ENCODE measurements at places on chromosomes 1 and 21. TPM values are rescaled to one million over a fixed set of nuclear protein-coding genes. Genes with fewer than 3 reads are reported as not detected.
A peak's percentile ranks its signal among the peaks of the same experiment; 100 is the strongest.

GRCh38 chr1:223651291-223651991, 14.1 kb downstream of the CAPN8 start:
- H3K27me3 ChIP-seq = no peaks in the 10 kb centered on the region
- no peak overlapping the region for H3K4me3 ChIP-seq
- DNase-seq = no peak
- H3K27ac ChIP-seq = no peak overlapping the region

- H3K4me3 ChIP-seq = no peak overlapping the region
- H3K36me3 ChIP-seq = no peaks in the 10 kb centered on the region
- H3K27me3 ChIP-seq = no peaks in the 10 kb centered on the region
- no peaks in the 10 kb centered on the region for H3K4me1 ChIP-seq
Observed at GRCh38 chr1:36890776-36891175, 143.5 kb downstream of the GRIK3 start.

DNA sequence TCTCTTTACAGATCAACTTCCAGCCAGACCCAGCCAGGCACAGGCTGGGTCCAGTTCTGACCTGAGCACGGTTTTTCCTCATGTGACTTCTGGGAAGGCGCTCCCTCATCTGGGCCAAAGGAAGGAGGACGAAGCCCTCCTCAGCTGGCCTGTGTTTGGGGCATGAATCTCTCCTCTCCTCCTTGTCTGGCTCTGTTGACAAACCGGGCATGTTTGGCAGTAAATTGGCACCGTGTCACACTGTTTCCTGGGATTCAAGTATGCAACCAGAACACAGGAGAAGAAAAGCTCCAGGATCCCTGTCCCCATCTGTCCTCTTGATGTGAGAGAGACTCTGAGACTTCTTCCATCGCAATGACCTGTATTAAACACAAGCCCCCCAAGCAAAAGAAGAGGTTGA, 18.3 kb downstream of the NECAP2 start:
- no peaks in the 10 kb centered on the region for H3K4me1 ChIP-seq
- no peaks in the 10 kb centered on the region for H3K27me3 ChIP-seq

GRCh38 chr1:99599678-99600175, 46.2 kb upstream of the PALMD start:
- no peak overlapping the region for H3K27ac ChIP-seq
- no peak overlapping the region for H3K4me3 ChIP-seq
- H3K36me3 ChIP-seq = no peaks in the 10 kb centered on the region
- H3K4me1 ChIP-seq = no peaks in the 10 kb centered on the region

DNA sequence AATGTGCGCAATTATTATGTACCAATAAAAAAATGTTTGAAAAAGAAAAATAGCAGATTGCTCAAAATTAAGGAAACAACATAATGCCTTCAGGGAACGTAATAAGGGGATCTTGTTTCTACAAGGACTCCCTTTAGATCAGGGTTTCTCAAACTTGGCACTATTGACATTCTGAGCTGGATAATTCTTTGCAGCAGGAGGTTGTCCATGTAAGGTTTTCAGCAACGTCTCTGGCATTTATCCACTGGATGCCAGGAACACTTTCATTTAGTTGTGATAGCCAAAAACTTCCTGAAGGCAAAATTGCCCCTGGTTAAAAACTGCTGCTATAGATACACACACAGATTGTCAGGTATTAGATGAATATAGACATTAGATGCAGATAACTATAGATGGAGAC, 666.7 kb upstream of the ADAMTS5 start:
- no peaks in the 10 kb centered on the region for H3K27me3 ChIP-seq
- H3K4me1 ChIP-seq = no peaks in the 10 kb centered on the region

GRCh38 chr1:4395158-4395557, 259.3 kb upstream of the AJAP1 start:
- DNase-seq = no peak
- no peak overlapping the region for H3K4me3 ChIP-seq
- no peak overlapping the region for H3K27ac ChIP-seq
- no peaks in the 10 kb centered on the region for H3K36me3 ChIP-seq
- H3K27me3 ChIP-seq = no peaks in the 10 kb centered on the region

DNA sequence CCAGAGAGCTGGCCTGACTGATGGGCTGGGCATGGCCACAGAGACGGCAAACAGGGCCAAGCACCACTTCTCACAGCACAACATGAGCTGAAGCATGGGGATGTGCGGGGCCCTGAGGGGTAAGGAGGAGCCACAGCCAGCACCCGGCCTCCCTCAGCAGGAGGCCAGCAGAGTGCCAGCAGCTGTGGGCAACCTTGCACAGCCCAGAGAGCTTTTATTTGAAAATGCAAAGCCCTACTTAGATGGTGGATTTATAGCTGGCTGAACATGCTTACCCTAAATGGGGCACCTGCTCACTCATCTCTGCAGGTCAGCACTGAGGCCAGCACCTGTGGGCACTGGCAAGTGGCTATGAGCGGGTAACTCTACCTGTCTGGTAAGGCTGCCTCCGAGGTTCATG, 44.1 kb downstream of the SLC66A1 start:
- peaks cover 69% of the 10 kb centered on the region for H3K36me3 ChIP-seq
- DNase-seq = no peak
- no peak overlapping the region for H3K27ac ChIP-seq
- no peaks in the 10 kb centered on the region for H3K27me3 ChIP-seq

DNA sequence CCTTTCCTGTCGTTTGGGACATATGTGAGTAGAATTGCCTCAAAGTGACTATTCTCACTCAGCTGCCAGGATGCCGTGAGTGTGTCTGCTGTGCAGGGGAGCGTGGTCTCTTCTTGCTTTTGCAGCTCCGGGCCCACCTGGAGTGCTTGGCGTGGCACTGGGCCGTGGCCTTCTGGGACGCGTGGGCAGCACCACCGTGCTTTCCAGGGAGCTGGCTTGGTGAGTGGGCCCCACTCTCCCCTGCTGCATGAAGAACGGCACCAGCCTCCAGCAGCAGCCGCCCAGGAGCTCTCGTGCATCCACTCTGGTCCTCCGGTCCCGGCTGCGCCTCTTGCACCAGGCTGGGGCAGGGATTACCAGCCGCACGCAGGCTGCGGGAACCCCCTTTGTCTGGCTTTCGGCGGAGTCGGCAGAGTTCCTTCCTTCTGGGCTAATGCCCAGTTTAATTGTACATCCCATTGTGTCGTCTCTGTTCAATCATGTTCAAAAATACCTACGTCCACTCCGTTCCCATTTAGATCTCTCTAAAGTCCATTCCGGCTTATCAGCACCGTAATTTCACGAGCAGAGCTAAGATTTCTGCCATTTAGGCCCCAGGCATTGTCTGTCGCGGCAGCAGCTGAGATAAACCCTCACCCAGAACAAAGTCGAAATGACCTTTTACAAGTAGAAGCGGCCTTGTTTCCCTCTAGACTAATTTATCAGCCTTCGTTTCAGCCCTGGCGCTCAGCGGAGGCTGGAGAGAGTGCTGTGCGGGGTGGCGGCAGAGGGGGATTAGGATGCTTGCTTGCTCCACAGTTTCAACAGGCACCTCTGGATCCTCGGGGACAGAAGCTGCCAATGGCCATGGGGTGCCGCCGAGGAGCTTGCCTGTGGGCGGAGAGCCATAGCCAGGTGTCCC, 129.6 kb downstream of the PRDM16 start:
- no peak for DNase-seq
- H3K27ac ChIP-seq = no peak overlapping the region
- H3K27me3 ChIP-seq = no peaks in the 10 kb centered on the region
- H3K4me3 ChIP-seq = no peak overlapping the region
- H3K36me3 ChIP-seq = no peaks in the 10 kb centered on the region

DNA sequence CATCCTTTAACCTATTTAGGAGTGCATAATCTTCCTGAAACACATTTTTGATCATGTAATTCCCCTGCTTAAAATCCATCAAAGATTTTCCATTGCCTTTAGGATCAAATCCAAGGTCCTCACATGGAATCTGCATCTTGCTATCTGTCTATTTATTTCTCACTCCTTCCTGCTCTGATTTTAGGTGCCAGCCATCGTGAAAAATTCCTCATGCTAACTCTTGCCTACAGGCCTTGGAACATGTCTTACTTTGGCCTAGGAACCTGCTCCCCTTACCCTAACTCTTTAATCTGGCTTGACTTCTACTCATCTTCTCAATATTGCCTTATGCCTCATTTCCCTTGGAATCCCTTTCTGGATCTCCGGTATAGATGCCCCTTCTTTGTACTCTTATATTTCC, 1074.3 kb downstream of the TTLL7 start:
- H3K36me3 ChIP-seq = no peaks in the 10 kb centered on the region
- no peaks in the 10 kb centered on the region for H3K27me3 ChIP-seq
- H3K4me1 ChIP-seq = no peaks in the 10 kb centered on the region

DNA sequence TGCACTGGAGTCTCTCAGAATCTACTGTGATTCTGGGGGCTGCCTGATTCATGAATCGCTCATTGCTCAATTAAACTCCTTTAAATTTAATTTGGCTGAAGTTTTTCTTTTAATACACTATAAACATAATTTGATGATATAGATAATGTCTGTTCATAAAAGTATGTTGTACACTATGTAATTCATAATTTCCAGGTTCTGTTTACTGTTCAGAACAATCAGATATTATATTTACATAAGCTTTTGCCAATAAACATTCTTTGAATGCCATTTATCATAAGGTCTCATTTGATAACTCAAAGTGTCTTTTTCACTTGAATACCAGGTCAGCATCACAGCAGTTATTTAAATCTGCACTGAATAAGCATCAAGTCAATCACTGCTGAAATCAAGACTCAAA, 39.6 kb downstream of the PIGK start:
- no peak for DNase-seq
- no peaks in the 10 kb centered on the region for H3K4me1 ChIP-seq
- no peak overlapping the region for H3K4me3 ChIP-seq
- no peaks in the 10 kb centered on the region for H3K36me3 ChIP-seq
- H3K27ac ChIP-seq = no peak overlapping the region

GRCh38 chr1:59427155-59427554, 130.3 kb downstream of the FGGY start:
- H3K27me3 ChIP-seq = no peaks in the 10 kb centered on the region
- no peak overlapping the region for H3K27ac ChIP-seq
- no peaks in the 10 kb centered on the region for H3K36me3 ChIP-seq
- H3K4me3 ChIP-seq = no peak overlapping the region
- DNase-seq = no peak
- no peaks in the 10 kb centered on the region for H3K4me1 ChIP-seq

GRCh38 chr1:221302357-221302756, 423.1 kb downstream of the HLX start:
- H3K4me3 ChIP-seq = no peak overlapping the region
- no peaks in the 10 kb centered on the region for H3K4me1 ChIP-seq
- H3K27ac ChIP-seq = no peak overlapping the region
- no peaks in the 10 kb centered on the region for H3K36me3 ChIP-seq

GRCh38 chr1:206784471-206784903, 12.2 kb upstream of the IL10 start:
- peak overlapping the region; percentile 66 for H3K27ac ChIP-seq
- H3K4me3 ChIP-seq = peak overlapping the region; percentile 63
- H3K36me3 ChIP-seq = no peaks in the 10 kb centered on the region
- peaks cover 32% of the 10 kb centered on the region for H3K4me1 ChIP-seq
- DNase-seq = peak; percentile 48

DNA sequence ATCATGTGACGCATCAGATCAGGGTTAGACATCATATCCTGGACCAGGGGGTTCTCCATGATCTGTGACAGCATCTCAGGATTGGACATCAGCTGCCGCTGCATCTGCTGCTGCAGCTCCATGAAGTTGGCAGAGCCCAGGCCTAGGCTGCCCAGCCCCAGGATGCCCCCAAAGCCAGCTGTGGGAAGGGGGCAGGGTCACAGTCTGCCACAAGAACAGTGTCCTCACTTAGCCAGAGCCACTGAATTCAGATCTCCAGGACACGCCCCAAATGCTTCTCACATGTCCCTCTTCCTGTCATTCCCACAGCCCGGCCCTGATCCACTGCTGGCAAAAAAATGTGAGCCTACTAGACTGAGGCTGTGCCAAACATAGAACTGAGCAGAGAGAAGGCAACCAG, 3.2 kb downstream of the UBQLN4 start:
- no peak overlapping the region for H3K27ac ChIP-seq
- H3K4me1 ChIP-seq = peaks cover 11% of the 10 kb centered on the region
- DNase-seq = no peak
- H3K4me3 ChIP-seq = no peak overlapping the region

PIGR gene
- not detected for total RNA-seq

KRTAP10-4 gene
- total RNA-seq = not detected

ERVH48-1 gene
- total RNA-seq = not detected

SLC1A7 gene
- total RNA-seq = not detected

AK5 gene
- 7.3 TPM for total RNA-seq

CNKSR1 gene
- total RNA-seq = 7.0 TPM

PIK3R3 gene
- 4.9 TPM for total RNA-seq

GSTM1 gene
- 18.7 TPM for total RNA-seq

Data from CD4-positive, CD25-positive, alpha-beta regulatory T cell (primary cell).